ENCODE measurements at places on chromosomes 13 and 19. TPM values are rescaled to one million over a fixed set of nuclear protein-coding genes. Genes with fewer than 3 reads are reported as not detected.

- no peaks in the 10 kb centered on the region for H3K27me3 ChIP-seq
- H3K27ac ChIP-seq = no peak overlapping the region
- H3K36me3 ChIP-seq = no peaks in the 10 kb centered on the region
- DNase-seq = no peak
- H3K4me1 ChIP-seq = no peaks in the 10 kb centered on the region
These were observed 136.4 kb downstream of the URI1 start for GRCh38 chr19:30078381-30078910.

DNA sequence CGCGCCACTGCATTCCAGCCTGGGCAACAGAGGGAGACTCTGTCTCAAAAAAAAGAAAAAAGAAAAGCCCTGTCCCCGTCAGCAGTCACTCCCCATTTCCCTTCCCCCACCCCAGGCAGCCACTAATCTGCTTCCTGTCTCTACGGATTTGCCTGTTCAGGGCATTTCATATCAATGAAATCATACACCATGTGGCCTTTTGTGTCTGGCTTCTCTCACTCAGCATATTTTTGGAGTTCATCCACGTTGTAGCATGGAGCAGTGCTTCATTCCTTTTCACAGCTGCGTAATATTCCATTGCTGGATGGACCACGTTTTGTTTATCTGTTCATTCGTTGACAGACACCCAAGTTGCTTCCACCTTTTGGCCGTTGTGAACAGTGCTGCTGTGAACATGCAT is 36.1 kb upstream of the KLF2 start:
- H3K36me3 ChIP-seq = no peaks in the 10 kb centered on the region
- H3K27me3 ChIP-seq = no peaks in the 10 kb centered on the region
- H3K27ac ChIP-seq = no peak overlapping the region
- H3K4me3 ChIP-seq = no peak overlapping the region

DNA sequence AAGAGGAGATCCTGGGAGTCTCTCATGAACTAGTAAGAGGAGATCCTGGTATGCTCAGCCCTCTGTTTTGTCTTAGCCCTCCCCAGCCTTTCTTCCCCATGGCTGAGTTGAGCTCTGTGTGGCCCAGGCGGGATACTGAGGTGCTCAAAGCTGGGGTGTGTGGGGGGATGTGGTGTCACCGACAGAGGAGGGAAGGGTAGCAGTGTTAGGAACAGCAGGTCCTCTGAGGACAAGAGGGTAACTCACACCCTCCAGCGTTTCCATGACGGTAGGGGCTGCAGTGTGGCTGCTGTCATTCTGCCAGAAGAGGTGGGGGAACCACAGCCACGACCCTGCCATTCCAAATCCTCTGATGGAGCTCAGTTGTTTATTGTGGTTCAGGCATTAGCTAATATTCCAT is 691 bp downstream of the KIR2DL4 start:
- H3K4me3 ChIP-seq = no peak overlapping the region
- no peaks in the 10 kb centered on the region for H3K4me1 ChIP-seq
- DNase-seq = no peak
- H3K27me3 ChIP-seq = no peaks in the 10 kb centered on the region
- no peaks in the 10 kb centered on the region for H3K36me3 ChIP-seq

The TRPM4 gene
- 8.2 TPM for total RNA-seq
